Activated CD8-positive, alpha-beta T cell treated with anti-CD3 and anti-CD28 coated beads for 36 hours (primary cell): ENCODE measurements at places on chromosomes 3 and 15. TPM values are rescaled to one million over a fixed set of nuclear protein-coding genes. Genes with fewer than 3 reads are reported as not detected.

NMD3 gene
- 74.9 TPM for total RNA-seq

SI gene
- total RNA-seq = not detected

MITF gene
- not detected for total RNA-seq

SLC22A14 gene
- not detected for total RNA-seq

CXCR6 gene
- 3.2 TPM for total RNA-seq

P2RY14 gene
- 0.51 TPM for total RNA-seq

SPSB4 gene
- total RNA-seq = not detected

TGM4 gene
- not detected for total RNA-seq

CASR gene
- total RNA-seq = not detected
